LoVo (cell line): ENCODE measurements at places on chromosomes 2 and 18.

DNA sequence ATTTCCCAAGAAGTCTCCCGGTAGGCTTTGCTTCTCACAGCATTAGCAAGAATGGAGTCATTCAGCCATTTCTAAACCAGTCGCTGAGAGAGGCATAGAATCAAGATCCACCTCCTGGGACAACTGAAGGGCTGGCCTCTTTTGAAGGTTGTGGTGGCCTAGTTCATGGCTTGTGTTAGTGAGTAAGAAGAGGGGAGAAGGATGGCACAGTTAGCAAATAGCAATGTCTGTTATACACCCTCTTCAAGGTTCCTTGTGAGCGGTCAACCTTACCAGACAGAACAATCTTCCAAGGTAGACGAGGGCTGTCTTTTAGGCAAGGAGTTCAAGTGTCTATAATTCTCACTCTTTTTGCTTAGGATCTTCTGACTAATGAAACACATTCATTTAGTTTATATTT lies 35.4 kb upstream of the DNAH7 start:
- DNase-seq: no peak

GRCh38 chr2:39264733-39265132 lies 21.0 kb upstream of the CDKL4 start:
- no peak for DNase-seq

DNA sequence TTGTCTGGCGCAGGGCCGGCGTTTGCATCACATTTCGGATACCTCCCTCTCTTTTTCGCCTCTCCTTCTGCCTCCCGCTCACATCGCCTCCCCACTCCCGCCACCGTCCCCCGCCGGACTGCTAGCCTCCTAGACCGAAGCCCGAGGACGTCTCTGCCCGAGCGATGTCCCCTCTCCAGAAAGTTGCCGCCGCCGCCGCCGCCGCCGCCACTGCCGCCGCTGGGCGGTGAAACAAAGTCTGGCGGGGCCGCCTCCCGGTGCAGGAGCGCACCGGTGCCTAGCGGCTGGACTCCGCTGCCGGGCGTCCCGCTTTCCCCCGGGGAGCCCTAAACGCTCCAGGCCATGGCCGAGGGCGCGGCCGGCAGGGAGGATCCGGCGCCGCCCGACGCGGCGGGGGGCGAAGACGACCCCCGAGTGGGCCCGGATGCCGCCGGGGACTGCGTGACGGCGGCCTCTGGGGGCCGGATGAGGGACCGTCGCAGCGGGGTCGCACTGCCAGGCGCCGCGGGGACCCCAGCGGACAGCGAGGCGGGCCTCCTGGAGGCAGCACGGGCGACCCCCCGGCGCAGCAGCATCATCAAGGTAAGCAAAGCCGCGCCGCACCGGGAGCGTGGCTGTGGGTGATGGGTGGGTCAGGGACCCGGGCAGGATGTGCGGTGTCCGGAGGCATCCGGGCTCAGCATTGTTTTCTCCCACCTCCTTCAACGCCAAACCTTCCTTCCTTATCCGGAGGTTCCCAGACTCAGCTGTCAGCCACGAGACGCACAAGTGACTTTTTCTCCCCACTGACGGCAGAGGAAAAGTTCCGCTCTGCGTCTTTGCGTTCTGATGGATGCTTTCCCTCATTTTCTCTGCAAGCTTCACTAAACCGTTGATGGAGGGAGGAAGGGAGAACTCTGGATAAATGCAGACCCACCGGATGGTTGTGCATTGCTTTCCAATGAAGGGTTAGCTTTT lies 643 bp downstream of the PLCL1 start:
- DNase-seq: no peak

DNA sequence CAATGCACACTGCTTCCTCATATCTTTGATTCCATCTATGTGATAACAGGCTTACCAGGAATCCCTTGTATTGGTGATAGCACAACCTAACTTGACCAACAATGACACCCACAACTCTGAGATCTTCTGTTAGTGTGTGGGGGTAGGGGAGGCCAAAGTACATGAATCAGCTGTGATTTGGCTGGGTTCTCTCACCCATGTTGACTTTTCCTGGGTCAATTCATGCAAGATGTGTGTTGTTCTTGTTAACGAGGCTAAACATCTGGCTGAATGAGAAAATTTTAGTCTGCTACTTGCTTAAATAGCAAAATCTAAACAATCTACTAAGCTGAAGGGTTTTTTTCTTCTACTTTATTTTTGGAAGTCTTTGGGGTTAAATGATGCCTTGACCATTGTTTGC lies 341.2 kb upstream of the SLC14A2 start:
- DNase-seq: no peak

DNA sequence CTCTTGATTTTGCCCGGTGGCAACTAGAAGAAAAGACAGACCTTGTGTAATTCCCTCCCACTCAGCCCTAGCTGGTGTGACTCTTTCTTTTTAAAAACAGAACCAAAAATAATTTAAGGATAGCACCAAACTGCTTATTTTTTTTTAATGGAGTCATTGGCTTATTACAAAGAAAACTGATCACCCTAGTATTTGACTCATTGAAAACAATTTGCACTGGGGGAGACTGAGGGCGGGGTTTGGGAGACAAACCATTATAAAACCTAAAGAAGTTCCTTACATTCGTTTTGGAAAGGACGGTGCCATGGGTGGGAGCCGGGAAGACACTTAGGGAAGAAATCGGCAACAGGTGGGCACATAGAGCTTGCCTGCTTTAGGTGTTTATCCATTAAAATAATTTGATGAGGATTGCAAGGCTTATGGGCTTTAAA lies 2.5 kb downstream of the PAX3 start:
- DNase-seq: no peak
